Astrocyte of the hippocampus (primary cell): ENCODE measurements at places on chromosomes 2 and 18.

DNA sequence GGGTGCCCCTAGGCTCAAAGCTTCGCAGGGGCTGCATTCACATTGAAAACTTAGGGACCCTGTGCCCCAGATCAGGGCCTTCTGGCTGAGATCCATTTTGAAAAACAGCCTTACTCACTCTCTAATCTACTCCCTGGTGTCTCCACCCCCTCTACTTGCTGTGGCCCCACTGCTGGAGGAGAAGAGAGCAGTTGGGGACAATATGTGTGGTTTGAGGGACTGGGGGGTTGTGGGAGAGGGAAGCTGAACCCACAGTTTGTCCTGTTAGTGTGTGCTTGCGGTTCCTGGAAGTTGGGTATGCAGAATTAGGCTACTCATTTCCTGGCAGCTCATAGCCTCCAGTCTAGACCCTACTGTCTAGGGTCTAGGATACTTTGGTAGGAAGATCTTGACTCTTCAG, 211.4 kb downstream of the PRKCE start:
- no peak for DNase-seq

- peak; percentile 95 for DNase-seq
These were observed 73.8 kb downstream of the EIPR1 start for GRCh38 chr2:3303583-3304406.

DNA sequence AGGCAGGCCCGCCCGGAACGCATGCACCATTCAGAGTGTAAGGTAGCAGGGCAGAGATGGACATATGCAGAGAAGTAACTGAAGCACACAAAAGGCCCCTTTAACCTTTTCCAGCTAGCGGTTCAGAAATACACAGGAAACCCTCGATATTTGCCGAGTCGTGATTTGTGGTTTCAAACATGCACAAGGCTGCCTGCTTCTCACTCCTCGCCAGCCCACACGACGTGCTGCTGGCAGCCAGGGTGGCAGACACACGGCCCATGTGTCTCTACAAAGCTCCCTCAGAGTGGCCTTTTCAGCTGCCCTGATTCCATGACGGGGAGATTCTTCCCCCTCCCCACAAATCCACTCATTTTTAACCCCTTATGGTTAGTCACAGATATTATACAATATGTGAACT, 23.6 kb downstream of the ZBTB7C start:
- DNase-seq = no peak

- no peak for DNase-seq
These were observed 237.5 kb downstream of the LDLRAD4 start for GRCh38 chr18:13455960-13456481.

GRCh38 chr2:239660390-239661230, 259.8 kb upstream of the HDAC4 start:
- DNase-seq = no peak

- DNase-seq = peak; percentile 24
These were observed 101.2 kb downstream of the ZNF236 start for GRCh38 chr18:76923485-76924085.

DNA sequence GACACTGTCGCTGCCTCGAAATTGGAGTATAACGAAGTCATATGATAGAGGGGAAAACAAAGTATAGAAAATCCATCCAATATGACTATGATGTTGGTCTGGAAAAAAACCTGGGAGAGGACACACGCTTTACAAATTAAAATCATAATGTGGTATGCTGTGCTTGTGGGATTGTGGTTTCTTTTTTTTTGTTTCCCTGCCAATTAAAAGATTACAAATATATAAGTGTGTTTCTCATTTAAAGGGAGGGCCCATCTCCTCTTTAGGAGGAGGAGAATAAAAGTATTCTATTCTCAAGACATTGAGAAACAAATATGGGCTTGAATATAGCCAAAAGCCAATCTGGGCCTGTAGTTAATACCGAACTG, 86.6 kb downstream of the EPHA4 start:
- no peak for DNase-seq

DNA sequence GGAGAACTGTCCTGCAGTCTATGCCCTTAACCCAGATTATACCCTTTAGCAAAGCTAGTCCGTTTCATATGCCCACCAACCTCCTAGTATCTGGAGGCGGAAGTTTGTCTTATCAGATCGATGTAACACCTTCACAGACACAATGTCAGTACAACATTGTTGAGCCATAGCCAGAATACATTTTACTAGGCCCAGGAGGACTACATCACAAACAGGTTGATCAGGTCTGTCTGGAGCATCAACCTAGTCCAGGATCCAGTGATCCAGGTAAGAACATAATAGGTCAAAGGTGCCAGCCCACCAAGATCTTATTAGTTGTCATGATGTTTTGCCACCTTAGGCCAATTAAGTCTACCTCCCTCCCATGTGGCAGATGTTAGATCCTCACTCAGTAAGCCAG, 2.0 kb upstream of the TPRKB start:
- DNase-seq = no peak

DNA sequence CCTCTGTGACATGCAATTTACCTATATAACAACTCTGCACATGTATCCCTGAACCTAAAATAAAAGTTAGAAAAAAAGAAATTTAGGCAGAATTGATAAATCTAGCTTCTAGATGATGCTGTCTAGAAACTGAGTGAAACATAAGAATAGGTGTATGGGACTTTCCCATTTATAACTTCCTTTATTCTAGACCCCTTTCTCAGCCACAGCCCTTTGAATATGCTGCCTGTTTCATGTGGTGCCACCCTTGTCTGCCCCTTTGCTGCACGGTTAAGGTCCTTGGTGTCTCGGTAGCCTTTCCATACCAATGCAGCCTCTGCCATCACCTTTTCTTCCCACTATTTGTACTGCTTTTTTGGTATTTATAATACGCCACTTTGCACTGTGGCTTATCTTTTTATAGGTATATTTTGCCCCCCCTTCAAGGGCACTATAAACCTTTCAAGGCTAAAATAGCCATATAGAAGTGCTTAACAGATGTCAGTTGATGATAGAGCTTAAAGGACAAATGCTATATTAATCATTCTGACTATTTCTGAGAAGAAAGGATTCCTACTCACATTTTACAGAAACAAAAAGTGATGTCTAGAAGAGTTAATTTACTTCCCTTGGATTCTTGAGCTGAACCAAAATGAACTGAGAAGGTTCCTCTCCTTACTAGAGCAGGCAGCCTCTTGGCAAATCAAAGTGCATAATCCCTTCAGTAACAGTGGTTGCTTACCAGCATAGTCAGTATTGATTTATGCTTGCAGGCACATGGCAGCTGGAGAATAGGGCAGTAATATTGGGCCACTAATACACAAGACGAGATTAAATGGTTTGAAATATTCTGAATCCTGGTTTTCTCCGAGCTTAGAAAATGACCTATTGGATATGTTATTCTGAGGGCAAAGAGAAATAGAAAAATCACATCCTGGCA, 88.1 kb upstream of the CYP26B1 start:
- DNase-seq = peak; percentile 10

DNA sequence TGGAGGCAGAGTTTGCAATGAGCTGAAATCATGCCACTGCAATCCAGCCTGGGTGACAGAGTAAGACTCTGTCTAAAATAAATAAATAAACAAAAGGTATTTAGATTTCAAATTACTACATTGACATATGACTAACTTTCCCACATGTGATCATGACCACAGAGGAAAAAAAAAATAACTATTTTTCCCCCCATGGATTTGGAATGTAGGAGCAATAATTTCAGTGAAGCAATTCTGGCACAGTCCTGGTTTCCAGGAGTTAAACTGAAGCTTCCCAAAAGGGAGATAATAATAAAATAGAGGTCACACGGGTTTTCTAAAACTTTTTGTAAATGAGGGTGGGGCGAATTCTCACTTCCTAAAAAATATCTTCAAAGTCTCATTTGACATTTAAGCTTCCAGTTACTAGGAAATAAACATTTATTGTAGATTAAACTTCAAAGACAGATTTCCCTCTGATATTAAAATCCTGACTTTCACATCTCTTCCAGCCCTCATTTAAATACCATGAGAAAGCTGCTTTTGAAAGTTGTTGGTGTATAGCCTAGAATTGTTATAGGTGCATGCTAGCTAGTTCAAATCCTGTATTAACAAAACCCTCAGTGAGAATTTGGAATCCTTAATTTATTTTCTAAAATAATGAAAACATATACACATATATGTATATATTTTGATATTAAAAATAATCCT, 20.7 kb downstream of the SLC19A3 start:
- no peak for DNase-seq

- DNase-seq = no peak
These were observed 158.9 kb upstream of the SLC14A2 start for GRCh38 chr18:45456090-45457021.

- DNase-seq = peak; percentile 6
These were observed 236.1 kb upstream of the SIX3 start for GRCh38 chr2:44705356-44705755.

DNA sequence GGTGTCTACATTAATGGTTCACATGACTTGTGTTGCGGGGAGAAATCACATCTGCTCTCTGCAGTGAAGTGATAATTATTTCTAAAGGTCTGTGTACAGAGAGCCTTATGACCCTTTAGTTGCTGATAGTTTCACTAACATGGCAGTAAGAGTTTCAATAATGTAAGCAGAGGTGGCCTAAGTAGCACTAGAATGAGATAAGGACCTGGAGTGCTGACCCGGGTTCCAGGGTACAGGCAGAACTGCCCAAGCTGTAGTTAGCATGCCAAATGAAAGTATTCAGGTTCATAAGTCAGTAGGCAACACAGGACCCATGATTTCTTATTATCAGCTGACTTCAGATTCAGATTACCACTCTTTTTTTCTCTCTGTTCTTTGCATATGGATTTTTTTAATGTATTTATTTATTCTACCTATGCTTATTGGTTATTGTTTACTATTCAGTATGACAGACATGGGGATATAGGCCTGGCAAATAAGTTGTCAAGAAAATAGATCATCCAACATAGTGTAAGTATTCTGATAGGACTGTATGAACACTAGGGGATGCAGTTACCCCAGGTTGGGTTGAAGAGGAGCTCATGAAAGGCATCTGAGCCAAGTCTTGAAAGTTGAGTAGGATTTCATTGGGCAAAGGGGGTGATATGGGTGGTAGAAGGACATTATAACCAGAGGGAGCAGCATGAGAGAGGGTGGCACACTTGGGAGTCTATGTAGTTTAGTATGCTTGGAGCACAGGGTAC, 105.2 kb downstream of the CCDC85A start:
- no peak for DNase-seq

- no peak for DNase-seq
These were observed 148.2 kb downstream of the RND3 start for GRCh38 chr2:150339282-150339681.

- no peak for DNase-seq
These were observed 90.6 kb upstream of the PELI1 start for GRCh38 chr2:64234785-64235184.

GRCh38 chr18:75687626-75688025, 260.1 kb upstream of the SMIM21 start:
- no peak for DNase-seq

DNA sequence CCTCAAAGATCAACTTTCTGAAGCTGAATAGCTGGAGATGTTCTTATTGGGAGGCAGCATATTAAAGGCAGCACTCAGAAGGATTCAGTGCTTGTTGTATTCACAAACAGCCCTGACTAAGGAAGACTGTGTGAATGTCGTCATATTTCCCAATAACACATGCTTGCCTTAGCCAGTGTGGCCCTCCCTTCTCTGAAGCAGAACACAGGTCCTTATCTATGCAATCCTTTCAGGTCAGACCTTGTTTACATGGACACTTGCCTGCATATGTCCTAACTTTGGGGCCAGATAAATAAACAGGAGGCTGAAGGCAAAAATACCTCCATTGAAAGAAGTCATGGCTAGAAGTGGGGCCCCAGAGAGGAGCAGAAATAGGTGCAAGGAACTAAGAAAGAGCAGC, 97.2 kb downstream of the SLC4A3 start:
- DNase-seq = no peak

GRCh38 chr18:22848615-22849014, 84.5 kb upstream of the RBBP8 start:
- DNase-seq = peak; percentile 59

DNA sequence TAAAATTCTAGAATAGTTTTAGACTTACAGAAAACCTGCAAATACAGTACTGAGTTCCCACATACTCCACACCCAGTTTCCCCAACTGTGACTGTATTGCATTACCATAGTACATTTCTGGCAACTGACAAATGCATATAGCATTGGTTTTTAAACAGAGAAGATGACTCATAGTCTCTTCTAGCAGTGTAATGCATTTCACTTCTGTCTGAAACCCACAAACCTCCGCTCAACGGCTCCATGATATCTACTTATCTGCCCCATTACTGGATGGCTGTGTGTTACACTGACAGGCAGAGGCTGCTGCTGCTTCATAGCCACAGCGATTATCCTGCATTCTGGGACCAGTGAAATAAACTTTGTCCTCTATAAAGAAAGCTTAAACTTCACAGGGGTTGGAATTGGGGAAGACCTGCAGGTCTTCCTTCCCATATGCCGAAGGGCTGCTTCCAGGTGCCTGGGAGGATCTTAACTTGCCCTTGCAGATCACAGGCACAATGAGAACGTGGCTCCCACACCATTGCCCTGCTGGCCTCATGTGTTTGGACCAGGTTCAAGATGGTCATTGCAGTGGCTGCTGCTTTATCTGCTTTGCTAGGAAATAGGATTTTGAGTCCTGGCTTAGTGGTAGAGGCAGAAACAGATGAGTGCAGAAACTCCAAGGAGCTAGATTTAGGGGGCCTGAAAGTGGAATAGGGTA, 742.6 kb upstream of the HS6ST1 start:
- peak; percentile 86 for DNase-seq

DNA sequence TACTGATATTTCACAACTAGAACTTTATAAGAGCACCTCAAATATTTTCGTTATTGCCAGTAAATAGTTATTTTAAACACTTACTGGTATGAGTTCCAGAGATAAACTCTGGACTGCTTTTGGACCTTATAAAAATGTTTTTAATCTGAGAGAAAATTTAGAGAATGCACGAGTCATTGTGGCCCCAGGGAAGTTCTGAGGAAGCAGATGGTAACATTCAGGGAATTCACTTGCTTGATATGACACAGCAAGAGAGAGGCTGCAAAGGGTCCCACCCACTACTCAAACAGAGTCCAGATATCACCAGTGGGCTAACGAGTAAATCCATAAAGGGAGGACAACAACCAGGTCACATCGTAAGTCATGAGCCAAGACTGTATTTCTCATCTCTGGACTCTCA, 526.8 kb downstream of the TDRD15 start:
- DNase-seq = peak; percentile 44

DNA sequence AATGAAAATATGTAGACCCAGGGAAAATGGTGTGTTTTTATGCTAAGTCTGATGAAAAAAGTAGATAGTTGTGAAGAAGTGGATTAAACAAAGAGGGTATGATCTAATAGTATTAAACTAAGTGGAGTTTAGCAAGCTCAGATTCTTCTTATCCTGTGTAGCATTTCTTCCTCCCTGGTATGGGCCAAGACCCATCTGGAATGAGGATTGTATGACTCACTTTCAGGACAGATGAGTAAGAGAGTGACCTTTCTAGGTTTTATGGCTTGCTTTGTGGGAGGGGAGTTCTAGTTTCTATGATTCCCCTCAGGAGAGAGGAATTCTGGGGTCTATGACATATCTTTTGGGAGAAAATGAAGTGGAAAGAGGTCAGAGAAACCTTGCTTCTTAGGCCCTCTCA, 550.1 kb downstream of the SPAG16 start:
- DNase-seq = peak; percentile 25

GRCh38 chr2:226652369-226652768, 147.3 kb downstream of the IRS1 start:
- peak; percentile 93 for DNase-seq

GRCh38 chr18:63736876-63737275, 34.1 kb downstream of the SERPINB11 start:
- DNase-seq = no peak

GRCh38 chr18:47931718-47932103, 1.3 kb upstream of the SMAD2 start:
- peak; percentile 44 for DNase-seq
